ENCODE measurements at places on chromosomes 4 and X.

DNA sequence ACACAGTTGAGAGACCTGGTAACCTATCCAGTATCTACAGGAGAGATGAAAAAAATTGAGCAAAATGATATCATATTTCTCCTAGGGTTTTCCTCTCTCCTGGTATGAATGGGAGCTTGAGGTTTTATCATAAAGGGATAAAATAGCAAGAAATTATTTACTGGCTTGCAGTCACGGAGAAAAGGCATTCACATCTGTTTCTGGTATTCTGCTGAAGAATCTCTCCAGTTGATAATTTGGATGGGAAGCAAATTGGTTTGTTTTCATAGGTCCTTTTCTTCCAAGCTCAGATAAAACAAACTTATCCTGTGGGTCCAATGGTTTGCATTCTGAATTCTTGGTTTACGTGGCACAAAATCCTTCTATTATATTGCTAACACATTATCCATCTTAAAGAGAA, 83.1 kb upstream of the GYPA start:
- DNase-seq: no peak

DNA sequence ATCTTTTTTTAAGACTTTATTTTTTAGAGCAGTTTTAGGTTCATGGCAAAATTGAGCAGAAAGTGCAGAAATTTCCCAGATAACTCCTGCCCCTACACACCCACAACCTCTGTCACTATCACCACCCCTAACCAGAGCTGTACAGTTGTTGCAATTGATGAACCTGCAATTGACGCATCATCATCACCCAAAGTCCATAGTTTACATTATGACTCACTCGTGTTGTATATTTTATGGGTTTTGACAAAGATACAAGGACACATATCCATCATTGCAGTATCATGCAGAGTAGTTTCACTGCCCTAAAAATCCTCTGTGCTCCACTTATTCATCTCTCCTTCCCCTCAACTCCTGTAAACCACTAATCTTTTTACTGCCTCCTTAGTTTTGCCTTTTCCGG, 34.5 kb upstream of the WAS start:
- no peak for DNase-seq

- no peak for DNase-seq
Measured at GRCh38 chrX:13939741-13940597, 89.7 kb downstream of the GEMIN8 start.

DNA sequence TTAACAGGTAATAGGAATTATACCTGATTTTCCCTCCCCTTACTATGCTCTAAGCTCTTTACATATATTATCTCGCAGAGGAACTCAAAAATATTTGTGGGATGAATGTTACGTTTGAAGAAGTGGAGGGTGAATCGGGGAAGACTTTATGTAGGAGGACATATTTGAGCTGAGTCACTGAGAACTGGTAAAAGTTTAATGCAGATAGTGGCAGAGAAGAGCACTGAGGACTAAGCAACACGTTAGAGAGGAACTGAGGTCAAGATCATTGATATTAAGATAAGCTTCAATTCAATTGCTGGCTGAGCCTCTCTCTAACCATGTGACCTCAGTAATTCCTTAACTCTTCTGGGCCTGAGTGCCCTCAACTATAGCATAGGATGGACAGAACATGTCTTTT, 26.4 kb upstream of the ELOVL6 start:
- no peak for DNase-seq

GRCh38 chr4:152807294-152807829, 27.6 kb downstream of the ARFIP1 start:
- DNase-seq: no peak

DNA sequence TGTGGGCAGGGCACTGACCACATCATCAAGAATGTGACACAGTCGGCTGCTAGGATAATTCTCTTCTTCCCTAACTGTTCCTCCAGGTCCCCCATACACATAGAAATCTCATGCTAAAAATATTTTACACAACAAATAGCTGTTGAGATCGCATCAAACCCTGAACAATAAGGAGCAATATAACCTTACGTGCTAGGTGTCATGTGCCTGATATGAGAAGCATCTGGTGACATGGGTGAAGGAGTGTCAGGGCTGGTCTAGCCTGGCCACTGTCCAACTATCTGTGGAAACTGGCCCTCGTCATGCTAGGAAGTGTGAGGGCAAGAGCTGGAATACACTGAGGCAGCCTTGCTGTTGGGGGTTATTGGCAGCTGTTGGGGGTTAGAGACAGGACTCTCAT, 167.3 kb upstream of the PGRMC2 start:
- DNase-seq: no peak

- no peak for DNase-seq
Measured at GRCh38 chr4:87109945-87110344, 110.5 kb downstream of the KLHL8 start.
